ENCODE measurements at places on chromosomes 3 and 15. TPM values are rescaled to one million over a fixed set of nuclear protein-coding genes. Genes with fewer than 3 reads are reported as not detected.

Gene AHSG
- not detected for total RNA-seq

DNA sequence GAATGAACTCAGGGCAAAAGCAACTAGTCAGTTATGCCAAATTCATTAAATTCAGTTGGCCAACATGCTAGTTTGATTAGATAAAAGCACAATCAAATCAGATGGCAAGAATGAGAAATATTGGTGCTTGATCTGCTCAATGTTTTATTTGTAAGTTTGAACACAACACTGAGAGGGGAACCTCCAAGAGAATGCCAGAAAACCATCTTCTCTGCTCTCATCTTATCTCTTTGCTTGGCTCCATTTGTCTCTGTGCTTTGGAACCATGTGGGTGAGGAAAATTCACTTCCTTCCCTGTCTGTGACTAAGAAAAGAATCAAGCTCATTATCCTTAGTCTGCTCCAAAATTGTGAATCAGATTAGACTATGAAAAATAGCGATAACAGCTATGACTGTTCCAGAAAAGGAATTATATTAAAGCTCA is 43.6 kb upstream of the DCBLD2 start:
- no peak for DNase-seq

DNA sequence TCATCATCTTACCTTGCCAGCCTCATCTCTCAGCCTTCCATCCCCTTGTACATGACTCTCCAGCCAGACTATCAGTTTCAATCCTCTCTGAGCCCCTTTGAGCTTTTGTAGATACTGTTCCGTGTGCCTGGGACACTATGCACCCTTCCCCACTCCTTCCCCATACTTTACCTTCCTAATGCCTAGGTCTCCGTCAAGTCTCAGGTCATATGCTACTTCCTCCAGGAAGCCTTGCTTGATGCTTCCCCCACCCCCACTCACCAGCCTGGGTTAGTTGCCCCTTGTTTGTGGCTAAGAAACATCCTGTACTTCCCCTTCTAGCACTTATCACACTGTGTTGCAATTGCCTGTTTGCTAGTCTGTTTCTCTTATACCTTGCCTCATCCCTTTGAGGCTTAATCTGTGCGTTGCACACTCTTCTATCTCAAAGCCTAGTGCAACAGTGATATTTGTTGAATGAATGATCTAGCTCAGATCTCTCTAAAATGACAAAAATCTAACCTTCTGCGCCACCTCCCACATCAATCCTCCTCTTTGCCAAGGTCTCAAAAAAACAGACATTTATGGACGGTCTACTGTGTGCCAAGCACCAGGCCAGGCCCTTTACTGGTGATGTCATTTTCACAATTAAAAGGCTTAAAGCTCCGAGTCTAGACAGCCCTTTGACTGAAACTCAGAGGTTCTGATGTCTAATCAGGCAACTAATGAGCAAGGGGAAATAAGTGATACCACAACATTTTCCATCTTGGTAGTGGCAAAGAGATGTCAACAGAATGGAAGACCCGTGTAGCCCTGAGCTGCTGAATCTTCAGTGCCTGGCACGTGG is 6.5 kb upstream of the USP3 start:
- DNase-seq = no peak

Gene SATB1
- total RNA-seq = 15.1 TPM

Gene SCN11A
- total RNA-seq = not detected

DNA sequence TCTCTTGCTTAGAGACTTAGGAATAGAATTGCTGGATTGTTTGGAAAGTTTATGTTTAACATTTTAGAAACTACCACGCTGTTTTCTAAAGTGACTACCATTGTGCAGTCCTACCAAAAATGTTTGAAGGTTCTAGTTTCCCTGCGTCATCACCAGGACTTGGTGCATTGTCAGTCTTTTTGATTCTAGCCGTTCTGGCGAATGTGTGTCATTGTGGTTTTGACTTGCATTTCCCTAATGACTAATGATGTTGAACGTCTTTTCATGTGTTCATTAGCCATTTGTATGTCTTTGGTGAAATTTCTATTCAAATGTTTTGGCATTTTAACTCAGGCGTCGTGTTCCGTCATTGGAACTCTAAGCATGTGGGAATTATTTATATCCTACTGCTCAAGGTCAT is 58.0 kb downstream of the CHD2 start:
- no peak for DNase-seq

DNA sequence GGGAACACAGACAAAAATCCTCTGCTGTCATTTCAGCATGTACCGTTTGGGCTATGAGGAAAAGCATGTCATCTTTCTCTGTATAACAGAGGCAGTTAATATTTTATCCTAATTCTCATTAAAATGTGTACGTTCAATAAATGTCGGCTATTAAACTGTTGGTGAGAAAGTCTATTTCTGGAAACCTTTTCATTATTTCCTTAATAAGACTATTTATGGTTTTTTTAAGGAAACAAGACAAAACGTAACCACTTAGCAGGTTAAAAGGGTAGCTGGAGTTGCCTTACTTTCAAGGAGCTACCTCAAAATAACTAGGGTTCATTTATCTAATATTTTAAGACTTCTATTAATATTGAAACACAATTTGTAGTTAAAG is 1.8 kb upstream of the STT3B start:
- peak; percentile 21 for DNase-seq

GRCh38 chr3:9809615-9810432 is at the start of gene TTLL3:
Gene TTLL3, plus strand, starts transcription at chr3:9810262. Its CDS starts 400 bp downstream, at chr3:9810662.
- DNase-seq = peak; percentile 59

GRCh38 chr3:17820704-17821103 is 78.3 kb upstream of the TBC1D5 start:
- peak; percentile 17 for DNase-seq

Gene CFAP44
- 4.7 TPM for total RNA-seq

DNA sequence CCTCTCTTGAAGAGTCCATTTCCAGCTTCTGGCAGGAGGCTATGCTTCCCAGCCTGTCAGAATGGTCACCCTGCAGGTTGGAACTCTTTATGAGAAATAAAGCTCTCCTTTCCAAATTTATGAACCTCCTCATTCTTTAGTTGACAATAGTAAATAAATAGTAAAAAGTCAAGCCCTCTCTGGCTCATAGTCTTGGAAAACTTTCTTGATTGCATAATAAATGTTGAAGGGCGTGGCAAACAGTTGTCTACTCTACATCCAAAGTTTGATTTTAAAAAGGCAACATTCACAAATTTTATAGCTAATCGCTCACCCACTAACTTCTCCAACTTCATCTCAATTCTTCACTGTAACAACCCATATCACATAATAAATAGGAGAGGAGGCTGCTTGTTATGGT is 58.8 kb downstream of the MCF2L2 start:
- DNase-seq = no peak

GRCh38 chr3:107983247-107983646 is 107.6 kb downstream of the CD47 start:
- no peak for DNase-seq

Gene GPR15
- total RNA-seq = not detected

DNA sequence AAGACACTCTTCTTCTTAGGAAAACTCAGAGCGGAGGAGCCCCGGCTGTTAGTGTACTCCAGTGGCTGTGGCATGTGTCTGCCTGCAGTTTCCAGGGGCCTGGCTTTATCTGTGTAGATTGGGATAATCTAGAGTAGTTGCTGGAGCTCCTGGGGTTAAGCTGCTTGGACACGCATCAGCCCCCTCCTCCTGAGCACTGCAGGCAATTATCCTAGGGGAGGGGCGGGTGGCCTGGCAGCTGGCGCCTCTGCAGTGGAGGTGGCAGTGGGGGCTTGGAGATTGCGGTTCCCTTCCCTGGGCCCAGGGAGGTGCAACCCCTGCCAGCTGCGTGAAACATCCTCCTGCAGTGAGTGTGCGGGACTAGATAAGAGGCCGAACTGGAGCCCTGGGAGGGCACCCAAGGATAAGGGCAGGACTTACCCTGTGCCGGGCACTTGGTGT is 68.2 kb downstream of the EFCAB12 start:
- DNase-seq = no peak

DNA sequence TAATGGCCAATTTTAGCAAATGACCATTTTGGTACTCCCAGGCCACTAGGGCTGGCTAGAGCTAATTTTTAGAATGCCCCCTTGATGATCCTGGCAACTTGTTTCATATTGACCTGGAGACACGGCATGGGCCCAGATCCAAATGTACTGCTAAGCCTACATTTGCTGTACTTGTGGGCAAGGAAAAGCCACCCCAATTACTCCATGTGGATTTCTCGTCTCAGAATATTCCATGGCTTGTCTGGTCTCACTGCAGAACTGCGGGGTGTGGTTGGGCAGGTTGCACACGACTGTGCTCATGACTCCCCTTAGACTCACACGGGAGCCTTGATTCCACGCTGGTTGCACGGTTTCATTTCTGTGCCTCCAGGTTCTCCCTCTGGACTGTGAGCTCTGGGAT is 140.9 kb downstream of the RPLP1 start:
- DNase-seq = no peak

DNA sequence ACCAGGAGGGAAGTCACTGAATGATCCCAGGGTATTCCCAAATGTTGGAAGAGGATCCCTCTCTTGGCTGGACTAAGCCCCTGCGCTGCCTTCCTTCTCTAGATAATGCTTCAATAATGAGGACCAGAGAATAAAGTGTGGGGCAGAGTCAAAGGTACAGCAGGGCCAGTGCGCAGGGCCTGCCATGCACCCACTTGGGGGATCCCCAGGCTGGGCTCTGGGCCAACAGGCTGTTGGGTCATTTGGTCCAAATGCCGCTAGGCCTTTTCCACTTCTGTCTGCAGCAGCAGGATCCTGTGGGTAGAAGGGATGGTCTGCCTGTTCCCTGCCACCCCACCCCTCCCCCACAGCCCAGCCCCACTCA is 5.7 kb upstream of the CLK3 start:
- no peak for DNase-seq

DNA sequence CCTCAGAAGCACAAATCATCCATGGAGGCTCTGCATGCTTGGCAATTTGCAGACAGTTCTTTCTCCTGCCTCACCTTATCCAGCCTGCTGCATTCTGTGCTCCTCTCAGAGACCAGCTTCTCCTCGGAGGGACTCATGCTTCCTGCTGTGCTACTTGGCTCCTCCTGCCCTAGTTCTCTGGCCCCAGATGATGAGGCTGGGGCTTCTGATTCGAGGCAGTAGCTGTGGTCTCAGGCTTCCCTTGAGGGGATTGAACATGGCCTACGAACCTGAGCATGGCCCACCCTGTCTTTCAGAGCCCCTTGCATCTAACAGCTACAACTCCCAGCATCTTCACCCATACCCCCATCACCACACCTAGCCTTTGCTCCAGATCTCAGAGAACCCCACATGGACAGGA is 6.7 kb downstream of the VIPR1 start:
- no peak for DNase-seq

All from HT-29 (cell line).